ENCODE measurements at places on chromosomes 16 and 17. TPM values are rescaled to one million over a fixed set of nuclear protein-coding genes. Genes with fewer than 3 reads are reported as not detected.

ADAD2 gene
- not detected for total RNA-seq

NETO2 gene
- 0.15 TPM for total RNA-seq

MMP28 gene
- total RNA-seq, result not detected

NLRC3 gene
- total RNA-seq, result 74.0 TPM

DNAH9 gene
- not detected for total RNA-seq

ABCC6 gene
- not detected for total RNA-seq

CCL13 gene
- not detected for total RNA-seq

DNA sequence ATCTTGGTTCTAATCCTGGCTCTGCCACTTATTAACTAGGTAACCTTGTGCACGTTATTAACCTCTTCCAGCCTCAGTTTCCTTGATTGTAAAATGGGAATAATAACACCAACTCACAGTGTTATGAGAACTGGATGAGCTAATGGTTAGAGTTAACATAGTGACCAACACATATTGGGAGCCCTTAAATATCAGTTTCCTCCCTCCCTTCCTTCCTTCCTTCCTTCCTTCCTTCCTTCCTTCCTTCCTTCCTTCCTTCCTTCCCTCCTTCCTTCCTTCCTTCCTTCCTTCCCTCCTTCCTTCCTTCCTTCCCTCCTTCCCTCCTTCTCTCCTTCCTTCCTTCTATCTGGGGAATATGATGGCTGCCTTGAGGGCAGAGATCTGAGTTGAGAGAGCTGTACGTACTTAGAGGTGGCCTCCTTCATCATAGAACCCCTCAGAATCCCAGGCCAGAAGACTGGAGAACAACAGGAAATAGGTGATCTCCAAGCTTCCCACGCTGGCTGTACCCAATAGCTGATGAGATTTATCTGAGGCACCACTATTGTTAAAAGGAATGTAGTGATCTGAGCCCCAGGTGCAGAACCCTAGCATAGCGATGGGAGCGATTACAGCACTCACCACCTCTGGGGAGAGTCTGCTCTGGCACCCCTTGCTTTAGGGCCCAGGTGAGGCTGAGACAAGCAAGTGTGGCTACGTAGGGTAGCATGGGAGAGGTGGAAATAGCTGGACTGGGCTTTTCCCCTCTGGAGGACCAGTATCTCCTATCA lies 26.2 kb downstream of the CCR7 start:
- no peak for DNase-seq

DNA sequence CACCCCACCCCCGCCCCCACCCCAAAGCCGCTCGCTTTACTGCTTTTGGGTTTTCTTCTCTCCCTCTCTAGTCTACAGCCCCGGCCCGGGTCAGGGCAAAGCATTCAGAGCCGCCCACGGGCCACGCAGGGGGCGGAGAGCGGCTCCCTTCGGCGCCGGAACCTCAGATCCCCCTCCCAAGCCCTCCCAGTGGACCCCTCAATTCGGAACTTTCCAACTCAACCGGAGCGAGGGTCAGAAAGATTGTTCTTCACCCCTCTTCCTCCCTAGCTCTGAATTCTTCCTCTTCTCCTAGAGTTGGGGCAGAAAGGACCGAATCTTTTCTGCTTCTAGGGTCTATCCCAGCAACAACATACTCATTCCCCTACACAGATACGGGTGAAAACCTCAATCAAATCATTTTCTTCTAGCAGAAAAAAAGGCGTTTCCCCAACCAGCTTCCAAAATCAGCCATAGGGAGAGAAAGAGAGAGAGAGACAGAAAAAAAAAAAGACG lies 1.0 kb downstream of the HOXB2 start:
- DNase-seq, result no peak

GRCh38 chr17:50355336-50355700 lies 9.4 kb downstream of the XYLT2 start:
- DNase-seq, result no peak

DNA sequence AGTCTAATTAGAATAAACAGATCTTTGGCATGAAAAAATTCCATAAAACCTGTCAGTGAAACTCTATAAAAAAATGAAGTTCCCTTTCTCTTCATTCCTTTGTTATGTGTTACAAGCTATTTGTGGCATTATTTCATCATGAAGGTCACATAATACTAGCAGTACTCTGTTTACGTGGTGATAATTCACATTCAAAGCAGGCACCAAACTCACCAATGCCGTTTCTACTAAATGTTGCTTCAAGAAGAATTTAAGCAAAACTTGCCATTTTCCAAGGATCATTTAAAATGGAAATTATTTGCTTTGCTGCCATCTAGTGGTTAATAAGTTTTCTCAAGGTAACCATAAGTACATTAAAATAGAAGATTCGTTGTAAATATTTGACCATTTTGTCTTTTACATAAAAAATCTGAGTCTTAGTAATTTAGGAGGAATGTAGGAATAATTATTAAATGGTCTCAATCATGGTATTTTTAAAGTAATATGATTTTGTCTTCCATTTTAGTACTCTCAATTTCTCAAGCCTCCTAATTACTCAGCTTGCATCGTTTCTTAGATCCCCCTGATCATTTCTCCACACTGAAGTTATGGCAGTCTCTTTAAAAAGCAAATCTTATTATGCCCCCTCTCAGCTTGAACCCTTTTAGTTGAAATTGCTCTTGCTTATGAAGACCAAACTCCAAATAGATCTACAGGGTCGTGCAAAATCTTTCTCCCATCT lies 80.8 kb downstream of the OMG start:
- DNase-seq, result peak; percentile 72

GRCh38 chr16:23317266-23317661 lies 15.2 kb downstream of the SCNN1B start:
- no peak for DNase-seq

DNA sequence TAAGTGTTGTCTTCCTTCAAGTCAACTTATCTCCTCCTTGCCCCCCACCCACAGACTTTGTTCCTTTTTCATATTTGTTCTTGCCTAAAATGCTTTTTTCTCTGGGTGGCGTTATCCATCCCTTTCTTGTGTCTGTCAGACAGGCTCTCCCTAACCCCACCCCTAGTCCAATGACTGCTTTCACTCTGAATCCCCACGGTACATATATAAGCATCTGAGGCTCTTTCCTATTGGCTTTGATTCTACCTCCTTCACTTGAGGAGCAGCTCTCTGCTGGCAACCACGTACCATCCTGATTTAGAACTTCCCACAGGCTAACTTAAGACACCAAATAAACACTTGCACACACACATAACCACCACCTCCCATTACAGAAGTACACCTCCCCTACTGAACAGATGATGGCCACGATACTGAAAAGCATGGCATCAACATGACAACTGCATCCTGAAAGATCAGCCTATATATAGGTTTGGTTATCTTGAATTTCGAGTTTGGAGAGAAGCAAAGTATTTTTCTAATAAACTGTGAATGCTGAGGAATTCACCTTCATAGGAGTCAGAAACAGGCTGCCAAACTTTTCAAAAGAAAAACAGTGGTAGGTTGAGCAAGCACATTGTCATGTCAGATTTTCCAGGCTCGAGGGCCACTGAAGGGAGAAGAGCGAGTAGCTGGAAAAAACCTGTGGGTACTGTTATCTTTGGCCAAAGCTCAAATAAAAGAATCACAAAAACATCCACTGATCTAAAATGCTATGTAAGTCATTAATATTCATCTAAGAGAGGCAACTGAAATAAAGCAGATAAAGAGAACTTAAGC lies 24.3 kb downstream of the STAT3 start:
- DNase-seq, result no peak

- no peak for DNase-seq
These were observed 22.2 kb downstream of the WIPF2 start for GRCh38 chr17:40241252-40241834.

DNA sequence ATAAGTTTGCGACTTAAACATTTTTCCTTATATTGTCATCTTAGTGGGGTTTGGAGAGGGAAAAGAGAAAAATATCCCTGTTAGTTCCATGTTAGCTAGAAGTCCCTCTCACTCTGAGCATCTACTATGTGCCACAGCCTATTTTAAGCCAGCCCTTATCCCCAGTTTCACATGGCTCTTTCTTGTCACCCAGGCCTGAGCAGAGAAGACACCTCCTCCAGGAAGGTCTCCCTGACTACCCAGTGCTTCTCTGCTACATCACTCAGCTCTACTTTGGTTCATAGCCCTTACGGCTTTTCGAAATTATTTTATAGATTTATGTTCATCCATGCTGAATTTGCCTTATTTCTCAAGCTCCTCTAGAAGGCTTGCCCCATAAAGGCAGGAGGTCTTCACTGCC lies 7.2 kb upstream of the MAP2K3 start:
- no peak for DNase-seq

GRCh38 chr17:3529817-3530741 lies 27.5 kb downstream of the TRPV3 start:
- no peak for DNase-seq

GRCh38 chr17:74078363-74078941 lies 125.0 kb upstream of the RPL38 start:
- no peak for DNase-seq

GRCh38 chr17:73888862-73889261 lies 244.6 kb upstream of the SDK2 start:
- DNase-seq, result no peak

GRCh38 chr16:68839831-68840230 lies 3.5 kb upstream of the TANGO6 start:
- DNase-seq, result no peak

DNA sequence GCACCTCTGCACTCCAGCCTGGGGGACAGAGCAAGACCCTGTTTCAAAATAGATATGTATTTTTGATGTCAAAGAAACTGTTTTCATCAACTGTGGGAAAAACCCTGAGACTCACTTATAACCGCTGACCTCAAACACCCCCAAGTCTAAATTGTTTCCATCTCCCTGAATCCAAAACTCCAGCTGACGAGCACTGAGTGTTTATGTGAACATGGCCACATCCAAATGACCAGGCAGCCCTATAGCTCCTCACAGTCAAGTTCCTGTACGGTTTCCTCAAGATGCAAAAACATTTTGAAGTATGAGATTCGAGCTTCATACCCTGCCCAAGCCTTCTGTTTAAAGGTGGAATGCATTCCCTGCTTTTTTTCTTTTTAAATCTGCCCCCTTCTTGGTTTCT lies 45.3 kb upstream of the ZCCHC14 start:
- DNase-seq, result no peak

- DNase-seq, result no peak
These were observed 57.9 kb downstream of the ADCY9 start for GRCh38 chr16:4058386-4058785.
